ENCODE measurements at places on chromosomes 11 and 22. TPM values are rescaled to one million over a fixed set of nuclear protein-coding genes. Genes with fewer than 3 reads are reported as not detected.

GRCh38 chr11:45180848-45181192, 34.4 kb downstream of the PRDM11 start:
- H3K4me3 ChIP-seq, result peak overlapping the region; percentile 76
- H3K4me1 ChIP-seq, result peaks cover 50% of the 10 kb centered on the region
- H3K27me3 ChIP-seq, result no peaks in the 10 kb centered on the region
- H3K27ac ChIP-seq, result peak overlapping the region; percentile 91
- H3K36me3 ChIP-seq, result peaks cover 21% of the 10 kb centered on the region

DNA sequence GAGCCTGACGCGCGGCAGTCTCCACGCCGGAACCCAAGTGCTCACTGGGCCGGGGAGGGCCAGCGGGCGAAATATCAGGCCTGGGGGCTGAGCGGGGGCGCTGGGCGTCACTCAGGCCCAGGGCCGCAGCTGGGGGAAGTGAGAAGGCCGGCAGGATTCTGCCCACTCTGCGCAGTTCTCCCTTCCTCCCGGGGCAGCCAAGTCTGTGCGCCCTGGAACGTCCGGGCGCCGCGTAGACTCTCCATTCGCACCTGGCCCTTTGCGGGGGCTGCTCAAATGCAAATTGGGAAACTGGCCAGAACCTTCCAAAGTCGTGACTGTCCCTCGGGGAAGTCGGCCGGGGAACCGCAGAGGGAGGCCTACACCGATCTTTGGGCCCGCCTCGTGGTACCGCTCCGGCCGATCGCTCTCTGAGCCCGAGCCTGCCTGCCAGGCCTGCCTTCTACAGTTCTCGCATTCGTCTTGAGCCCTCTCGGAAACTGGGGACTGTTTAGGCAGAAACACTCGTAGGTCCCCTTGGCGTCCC, 2.2 kb upstream of the SLC6A5 start:
- H3K36me3 ChIP-seq, result no peaks in the 10 kb centered on the region
- no peak overlapping the region for H3K27ac ChIP-seq
- no peak for DNase-seq
- peak overlapping the region; percentile 42 for H3K4me3 ChIP-seq

- H3K27me3 ChIP-seq, result no peaks in the 10 kb centered on the region
- H3K4me3 ChIP-seq, result no peak overlapping the region
- H3K4me1 ChIP-seq, result no peaks in the 10 kb centered on the region
- H3K27ac ChIP-seq, result no peak overlapping the region
These were observed 341.8 kb upstream of the CCDC179 start for GRCh38 chr11:23201936-23202522.

DNA sequence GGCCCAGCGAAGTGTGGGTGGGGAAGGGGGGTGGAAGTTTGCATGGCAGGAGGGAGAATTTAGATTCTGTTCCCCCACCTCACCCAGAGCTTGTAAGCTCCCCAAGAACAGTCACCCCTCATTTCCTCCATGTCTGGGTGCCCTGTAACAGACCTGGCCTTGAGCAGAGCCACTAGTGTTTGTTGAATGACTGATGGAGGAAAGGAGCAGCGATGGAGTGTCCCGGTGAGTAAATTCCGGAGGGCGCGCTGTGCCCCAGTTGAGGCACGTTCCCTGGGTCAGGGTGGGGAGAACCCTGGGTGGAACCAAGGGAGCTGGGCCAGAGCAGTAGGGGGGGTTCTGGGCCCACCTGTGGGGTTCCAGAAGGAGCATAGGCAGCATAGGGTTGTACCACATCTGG, 827 bp downstream of the NAALADL1 start:
- DNase-seq, result no peak
- no peaks in the 10 kb centered on the region for H3K36me3 ChIP-seq
- no peaks in the 10 kb centered on the region for H3K4me1 ChIP-seq
- no peak overlapping the region for H3K27ac ChIP-seq
- peaks cover 11% of the 10 kb centered on the region for H3K27me3 ChIP-seq

- H3K27me3 ChIP-seq, result no peaks in the 10 kb centered on the region
- H3K27ac ChIP-seq, result no peak overlapping the region
- H3K36me3 ChIP-seq, result no peaks in the 10 kb centered on the region
- H3K4me3 ChIP-seq, result no peak overlapping the region
- no peak for DNase-seq
These were observed 35.6 kb upstream of the DDI1 start for GRCh38 chr11:104000798-104001197.

- H3K4me3 ChIP-seq, result no peak overlapping the region
- DNase-seq, result no peak
- peak overlapping the region; percentile 26 for H3K27ac ChIP-seq
- no peaks in the 10 kb centered on the region for H3K36me3 ChIP-seq
These were observed 235.9 kb upstream of the ARHGAP20 start for GRCh38 chr11:110948112-110948511.

GRCh38 chr22:19971276-19972124, 29.9 kb upstream of the TXNRD2 start:
- peak overlapping the region; percentile 37 for H3K27ac ChIP-seq
- H3K4me3 ChIP-seq, result no peak overlapping the region
- H3K27me3 ChIP-seq, result no peaks in the 10 kb centered on the region
- H3K36me3 ChIP-seq, result peaks cover 70% of the 10 kb centered on the region
- peaks cover 36% of the 10 kb centered on the region for H3K4me1 ChIP-seq

The PTGDR2 gene
- total RNA-seq, result 2.3 TPM

The TYMP gene
- 11.6 TPM for total RNA-seq

All from left ventricle myocardium inferior (tissue), 1 donor.